ENCODE measurements at places on chromosomes 2 and 18.

DNA sequence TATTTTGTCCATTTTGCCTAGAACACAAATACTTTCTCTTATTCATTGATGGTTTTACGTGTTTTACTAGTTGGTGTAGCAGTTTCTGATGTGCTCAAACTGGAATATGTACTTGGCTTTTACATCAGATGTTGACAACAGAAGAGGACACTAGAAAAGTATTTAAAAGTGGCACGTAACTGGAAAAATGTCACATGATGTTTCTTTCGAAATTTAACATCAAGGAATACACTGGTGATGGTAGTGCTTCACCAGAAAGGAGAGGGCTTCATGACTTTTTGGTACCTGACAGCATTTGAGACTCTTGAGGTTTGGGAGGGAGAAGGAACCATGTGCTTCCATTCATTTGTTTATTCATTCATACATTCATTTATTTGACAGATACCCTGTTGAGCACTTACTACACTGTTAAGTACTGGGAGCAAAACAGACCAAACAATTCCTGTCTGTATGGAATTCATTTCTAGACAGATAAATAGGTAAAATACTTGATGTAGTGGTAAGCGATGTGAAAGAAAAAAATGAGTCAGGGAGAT is 1.5 kb downstream of the GIGYF2 start:
- DNase-seq, result no peak

DNA sequence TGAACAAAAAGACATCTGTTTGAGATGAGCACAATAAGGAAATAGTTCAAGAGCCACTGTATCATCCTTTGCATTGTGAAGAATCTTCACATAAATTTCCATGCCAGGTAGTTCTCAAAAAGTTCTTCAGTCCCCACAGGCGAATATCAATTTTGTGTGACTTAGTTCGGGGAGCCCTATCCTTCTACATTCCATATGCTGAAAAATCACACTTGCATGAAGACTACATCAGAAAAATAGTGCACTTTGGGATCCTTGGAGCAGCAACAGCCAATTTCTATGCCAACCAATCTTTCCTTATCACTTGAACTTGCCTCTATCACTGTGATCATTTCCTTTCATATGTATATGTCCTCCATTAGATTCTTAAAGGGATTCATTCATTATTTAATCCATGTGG is 830.6 kb upstream of the POU3F3 start:
- no peak for DNase-seq

GRCh38 chr2:176147800-176148496 is 3.4 kb upstream of the HOXD4 start:
- no peak for DNase-seq

- DNase-seq, result no peak
Observed at GRCh38 chr2:43062058-43062457, 164.3 kb downstream of the ZFP36L2 start.

- DNase-seq, result no peak
Observed at GRCh38 chr18:60676815-60677214, 304.2 kb upstream of the MC4R start.

- DNase-seq, result no peak
Observed at GRCh38 chr2:241573741-241574140, 15.2 kb downstream of the BOK start.

GRCh38 chr18:70301667-70302066 is 12.8 kb downstream of the SOCS6 start:
- no peak for DNase-seq

- no peak for DNase-seq
Observed at GRCh38 chr2:195582188-195582587, 74.8 kb upstream of the SLC39A10 start.

DNA sequence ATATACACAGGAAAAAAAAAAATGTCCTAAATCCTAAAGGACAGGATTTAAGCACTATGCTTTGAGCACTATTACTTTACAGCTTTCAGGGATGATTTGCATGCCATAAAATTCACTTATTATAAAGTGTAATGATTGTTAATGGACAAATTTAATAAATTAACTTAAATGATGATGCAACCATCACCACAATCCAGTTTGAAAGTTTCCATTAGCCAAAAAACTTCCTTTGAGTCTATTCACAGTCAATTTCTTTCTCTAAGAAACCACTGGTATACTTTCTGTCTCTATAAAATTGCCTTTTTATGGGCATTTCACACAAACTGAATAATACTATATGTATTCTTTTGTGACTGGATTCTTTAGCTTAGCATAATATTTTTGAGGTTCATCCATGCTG is 111.1 kb upstream of the RIOK3 start:
- DNase-seq, result no peak

- no peak for DNase-seq
Observed at GRCh38 chr2:168499500-168499899, 43.4 kb downstream of the CERS6 start.

- DNase-seq, result no peak
Observed at GRCh38 chr2:86044614-86045013, 61.1 kb downstream of the POLR1A start.

GRCh38 chr2:22821458-22821857 is 563.5 kb upstream of the KLHL29 start:
- no peak for DNase-seq

GRCh38 chr2:56335101-56335500 is 151.3 kb downstream of the CCDC85A start:
- DNase-seq, result no peak

- no peak for DNase-seq
Observed at GRCh38 chr2:200677721-200678532, 92.1 kb downstream of the AOX1 start.

- DNase-seq, result no peak
Observed at GRCh38 chr2:211396815-211397214, 840.4 kb downstream of the CPS1 start.

- DNase-seq, result no peak
Observed at GRCh38 chr2:172742931-172743540, 7.4 kb downstream of the RAPGEF4 start.

DNA sequence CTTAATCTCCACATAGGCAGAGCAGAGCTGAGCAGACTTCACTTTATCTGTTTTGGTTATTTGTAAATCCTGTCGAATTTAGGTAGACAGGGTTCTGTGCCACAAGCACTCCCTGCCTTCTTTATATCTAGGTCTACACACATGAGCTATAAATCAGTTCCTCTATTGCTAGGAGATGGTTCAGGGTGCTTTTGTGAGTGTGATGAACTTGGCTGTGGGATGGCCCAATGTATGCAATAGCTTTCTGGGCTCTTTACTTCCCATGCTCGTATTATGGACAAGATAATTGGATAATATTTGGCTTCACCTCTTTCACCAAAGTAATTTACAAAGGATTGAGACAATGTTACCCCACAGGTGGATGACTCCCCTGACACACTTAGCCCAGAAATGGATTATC is 72.2 kb downstream of the PLB1 start:
- no peak for DNase-seq

- DNase-seq, result no peak
Observed at GRCh38 chr2:224271617-224272236, 130.2 kb downstream of the FAM124B start.

GRCh38 chr2:235083822-235084221 is 132.0 kb downstream of the SH3BP4 start:
- DNase-seq, result no peak

DNA sequence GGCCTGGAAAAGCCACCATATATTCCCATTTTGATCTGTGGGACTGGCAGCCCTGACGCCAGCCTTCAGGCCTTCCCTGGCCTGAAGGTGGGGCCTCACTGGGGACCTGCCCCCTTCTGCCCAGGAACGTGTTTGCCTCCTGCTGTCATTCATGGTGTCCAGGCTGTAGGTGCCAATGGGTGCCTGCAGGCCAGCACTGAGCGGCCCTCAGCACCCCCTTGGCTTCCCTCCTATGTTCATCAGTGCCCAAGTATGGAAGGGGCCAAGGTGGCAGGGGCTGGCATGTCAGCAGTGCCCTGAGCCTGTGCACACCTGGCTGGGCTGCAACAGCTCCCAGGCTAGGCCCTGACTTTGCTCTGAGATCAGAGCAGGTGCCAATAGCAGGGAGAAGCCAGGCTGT is 800.3 kb upstream of the RAB6C start:
- DNase-seq, result no peak

DNA sequence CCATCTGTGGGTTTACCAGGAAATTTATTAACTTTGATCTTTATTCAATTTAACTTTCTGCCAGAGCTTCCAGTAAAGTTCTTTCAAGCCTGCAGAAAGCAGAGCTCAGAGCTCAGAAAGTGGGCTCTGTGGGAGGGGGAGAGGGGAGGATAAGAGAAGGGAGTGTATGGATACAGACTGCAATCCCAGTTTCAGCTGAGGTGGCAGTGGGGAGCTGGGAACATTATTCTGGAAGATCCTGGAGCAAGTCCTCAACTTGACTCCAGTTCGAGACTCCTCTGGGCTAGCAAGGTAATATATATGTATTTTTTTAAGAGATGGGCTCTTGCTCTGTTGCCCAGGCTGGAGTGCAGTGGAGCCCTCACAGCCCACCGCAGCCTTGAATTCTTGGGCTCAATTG is 108.9 kb upstream of the NABP1 start:
- DNase-seq, result no peak

- DNase-seq, result peak; percentile 39
Observed at GRCh38 chr2:27071990-27072830, 756 bp upstream of the OST4 start.

- no peak for DNase-seq
Observed at GRCh38 chr18:76382275-76382674, 112.8 kb downstream of the ZNF516 start.

- DNase-seq, result no peak
Observed at GRCh38 chr18:76827205-76828200, 5.1 kb downstream of the ZNF236 start.

DNA sequence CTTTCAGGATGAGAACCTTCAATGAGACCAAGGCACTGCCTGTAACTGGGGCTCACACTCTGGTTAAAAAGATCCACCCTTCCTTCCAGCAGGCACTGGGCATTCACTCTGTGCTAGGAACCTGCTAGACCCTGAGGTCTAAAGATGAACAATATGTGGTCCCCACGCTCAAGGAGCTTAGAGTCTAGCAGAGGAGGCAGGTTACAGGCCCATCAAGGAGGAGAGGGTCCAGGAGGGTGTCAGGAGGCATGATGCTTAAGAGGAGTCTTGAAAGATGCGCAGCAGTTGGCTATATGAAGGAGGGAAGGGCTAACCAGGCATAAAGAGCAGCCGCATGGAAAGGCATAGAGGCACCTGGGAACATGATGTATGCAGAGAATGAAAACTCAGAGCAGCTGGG is 4.5 kb downstream of the ANKRD53 start:
- DNase-seq, result no peak
